ENCODE measurements at places on chromosomes 2 and 18.

DNA sequence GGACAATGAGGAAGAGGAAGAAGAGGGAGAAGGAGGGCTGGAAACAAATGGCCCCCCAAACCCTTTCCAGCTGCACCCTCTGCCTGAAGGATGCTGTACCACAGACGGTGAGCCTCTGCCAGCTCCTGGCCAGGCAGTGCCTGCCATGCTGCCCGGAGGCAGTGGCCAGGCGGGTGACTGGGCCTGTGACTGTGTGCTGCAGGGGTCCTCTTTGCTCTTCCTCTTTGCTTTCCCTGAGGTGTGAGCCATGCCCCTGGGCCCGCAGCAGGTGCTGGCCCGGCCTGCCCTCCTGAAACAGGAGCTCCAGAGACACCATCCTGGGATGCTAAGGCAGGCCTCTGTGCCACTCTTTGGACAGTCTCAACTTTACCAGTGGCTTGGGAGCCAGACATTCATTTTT, 28.6 kb downstream of the GREB1 start:
- no peak for DNase-seq

DNA sequence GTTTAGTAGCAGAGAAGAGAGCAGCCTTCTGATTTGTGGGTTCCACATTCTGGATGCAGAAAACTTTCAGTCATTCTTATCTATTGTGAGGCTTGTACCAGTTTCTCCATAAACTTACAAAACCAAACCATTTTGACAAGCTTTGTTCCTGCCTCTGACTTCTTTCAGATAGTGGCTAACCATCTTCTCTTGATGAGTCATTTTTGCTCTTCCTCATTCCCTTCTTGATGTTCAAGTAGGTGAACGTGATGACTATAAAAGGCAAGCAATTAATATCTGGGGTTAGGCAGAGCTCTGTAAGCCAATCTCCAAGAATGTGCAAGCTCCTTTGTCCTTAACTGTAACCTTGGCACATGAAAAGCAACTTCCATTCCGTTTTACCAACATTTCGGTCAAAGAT, 2083.1 kb upstream of the PIK3C3 start:
- DNase-seq, result no peak

GRCh38 chr18:22409445-22409844, 8.3 kb downstream of the CTAGE1 start:
- no peak for DNase-seq

DNA sequence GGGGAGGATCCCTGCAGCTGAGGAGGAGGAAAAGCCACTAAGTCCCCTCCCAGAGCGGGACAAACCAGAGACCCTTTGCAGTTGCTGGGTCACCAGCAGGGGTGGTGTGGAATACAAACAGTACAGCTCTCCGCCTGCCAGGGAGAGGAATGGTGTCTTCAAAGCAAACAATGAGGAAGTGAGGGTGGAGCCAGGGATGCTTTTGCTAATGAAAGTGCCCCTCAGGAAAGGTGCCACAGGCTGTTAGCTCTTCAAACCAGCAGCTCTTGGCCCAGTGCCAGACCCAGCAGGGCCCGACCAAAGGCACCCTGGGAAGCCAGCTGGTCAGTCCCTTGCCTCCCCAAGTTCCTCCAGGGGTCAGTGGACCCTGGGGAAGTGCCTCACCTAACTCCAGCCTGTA, 102.8 kb downstream of the HIBCH start:
- peak; percentile 37 for DNase-seq

DNA sequence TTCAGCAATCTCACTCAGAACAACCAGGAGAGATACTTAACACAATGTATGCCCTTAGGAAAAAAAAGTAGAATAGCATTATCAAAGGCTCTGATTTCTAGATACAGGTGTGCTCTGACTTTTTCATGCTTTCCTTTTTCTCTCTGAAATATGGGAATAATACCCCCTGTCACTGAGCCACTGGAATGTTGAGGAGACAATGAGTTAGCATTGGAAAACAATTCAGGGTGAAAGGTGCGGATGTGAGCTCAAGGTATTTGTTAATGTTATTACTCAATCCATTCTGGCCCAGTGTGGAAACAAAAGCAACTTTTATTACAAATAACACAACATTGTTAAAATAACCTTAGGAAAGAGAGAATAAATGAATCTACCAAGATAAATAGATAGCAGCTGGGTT, 228.0 kb downstream of the IKZF2 start:
- DNase-seq, result no peak

GRCh38 chr2:118969734-118970395, 27.9 kb downstream of the MARCO start:
- DNase-seq, result no peak

DNA sequence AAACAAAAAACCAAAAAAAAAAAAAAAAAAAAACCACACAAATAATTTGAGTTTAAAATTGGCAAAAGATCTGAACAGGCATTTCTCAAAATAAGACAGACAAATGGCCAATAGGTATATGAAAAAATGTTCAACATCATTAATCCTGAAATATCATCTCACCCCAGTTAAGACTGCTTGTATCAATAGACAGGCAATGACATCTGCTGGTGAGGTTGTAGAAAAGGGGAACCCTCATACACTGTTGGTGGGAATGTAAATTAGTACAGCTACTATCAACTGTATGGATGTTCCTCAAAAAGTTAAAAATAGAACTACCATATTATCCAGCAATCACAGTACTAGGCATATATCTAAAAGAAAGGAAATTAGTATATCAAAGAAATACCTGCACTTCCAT, 523.1 kb downstream of the XIRP2 start:
- DNase-seq, result no peak

- peak; percentile 34 for DNase-seq
Observed at GRCh38 chr2:29165362-29166241, 50.4 kb downstream of the CLIP4 start.

GRCh38 chr2:64914735-64915509, 74.3 kb upstream of the SLC1A4 start:
- no peak for DNase-seq

- DNase-seq, result peak; percentile 95
Observed at GRCh38 chr2:210002158-210003157, at the start of gene RPE. Gene RPE, plus strand, starts transcription at chr2:210002638. Its CDS starts 24 bp downstream, at chr2:210002662.

DNA sequence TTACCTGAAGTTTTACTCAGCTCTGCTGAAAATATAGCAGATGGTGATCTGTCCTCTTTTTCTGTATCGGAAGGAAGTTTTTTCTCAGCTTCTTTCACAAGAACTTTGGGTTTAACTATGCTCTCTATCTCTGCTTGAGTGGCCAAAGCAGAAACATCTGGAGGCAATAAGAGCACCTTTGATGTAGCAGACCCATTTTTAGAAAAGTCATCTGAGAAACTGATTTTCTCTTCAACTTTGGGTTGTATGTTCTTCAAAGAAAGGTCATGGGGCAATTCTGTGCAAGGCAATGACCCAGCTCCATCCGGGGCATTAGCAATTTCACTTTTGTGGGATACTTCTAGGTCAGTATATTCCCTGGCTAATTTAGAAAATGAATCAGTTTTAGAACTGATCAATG, 25.2 kb downstream of the RTN4 start:
- DNase-seq, result no peak

- DNase-seq, result peak; percentile 60
Observed at GRCh38 chr2:169734169-169734847, 676 bp downstream of the KLHL23 start.

DNA sequence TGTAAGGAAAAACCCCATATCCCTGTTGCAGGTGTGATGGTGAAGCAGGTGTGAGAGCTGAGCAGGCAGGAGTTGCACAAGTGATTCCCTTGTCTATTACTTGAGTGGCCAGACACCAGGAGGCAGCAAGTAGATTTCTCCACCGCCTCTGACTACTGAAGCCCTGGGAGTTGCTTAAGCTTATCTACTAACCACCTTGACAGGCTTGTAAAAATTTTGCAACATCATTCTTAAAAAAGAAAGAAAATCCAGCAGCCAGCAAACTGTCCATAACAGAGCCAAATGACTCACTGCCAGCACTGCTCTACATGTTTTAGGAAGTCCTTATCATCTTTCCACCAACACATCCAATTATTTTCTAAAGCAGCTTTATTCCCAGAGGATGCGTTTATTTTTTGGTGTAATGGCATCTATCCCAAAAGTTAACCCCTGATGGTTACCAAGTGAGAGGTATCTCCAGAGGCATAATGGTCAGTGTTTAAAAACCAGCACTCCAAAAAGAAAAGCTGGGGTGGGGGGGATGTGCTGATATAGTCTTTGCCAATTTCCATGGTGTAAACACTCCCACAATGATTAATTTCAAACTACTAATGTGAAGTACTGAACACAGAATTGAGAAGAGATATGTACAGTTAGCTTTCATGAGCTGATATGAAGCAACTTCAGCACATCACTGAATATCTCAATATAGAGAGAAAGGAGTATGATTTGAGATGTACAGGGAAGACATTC, 16.3 kb upstream of the GPR39 start:
- DNase-seq, result no peak

Data from NCI-H2081 (cell line).